ENCODE measurements at places on chromosomes 5 and 9.
A peak's percentile ranks its signal among the peaks of the same experiment; 100 is the strongest.

DNA sequence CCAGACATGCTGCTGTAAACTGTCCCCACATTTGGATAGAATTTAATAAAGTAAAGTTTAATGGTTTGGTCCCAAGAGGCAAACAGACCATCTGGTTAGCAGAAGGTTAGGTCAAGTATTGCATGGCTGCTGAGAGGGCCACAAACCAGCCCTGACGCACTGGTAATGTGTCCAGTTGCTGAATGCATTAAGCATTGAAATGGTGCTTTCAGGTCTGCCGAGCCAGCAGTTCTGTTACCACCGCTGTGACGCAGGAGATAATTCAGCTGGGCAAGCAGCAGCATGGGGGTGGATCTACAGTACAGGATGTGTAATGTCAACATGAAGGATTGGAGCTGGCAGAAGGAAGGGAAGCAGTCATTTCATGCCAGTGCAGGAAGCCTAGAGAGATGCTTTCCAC is 16.0 kb downstream of the ZNF462 start:
- no peak overlapping the region for H3K27ac ChIP-seq
- no peaks in the 10 kb centered on the region for H3K36me3 ChIP-seq
- H3K4me1 ChIP-seq, result peaks cover 13% of the 10 kb centered on the region
- no peak for DNase-seq
- no peak overlapping the region for H3K4me3 ChIP-seq

DNA sequence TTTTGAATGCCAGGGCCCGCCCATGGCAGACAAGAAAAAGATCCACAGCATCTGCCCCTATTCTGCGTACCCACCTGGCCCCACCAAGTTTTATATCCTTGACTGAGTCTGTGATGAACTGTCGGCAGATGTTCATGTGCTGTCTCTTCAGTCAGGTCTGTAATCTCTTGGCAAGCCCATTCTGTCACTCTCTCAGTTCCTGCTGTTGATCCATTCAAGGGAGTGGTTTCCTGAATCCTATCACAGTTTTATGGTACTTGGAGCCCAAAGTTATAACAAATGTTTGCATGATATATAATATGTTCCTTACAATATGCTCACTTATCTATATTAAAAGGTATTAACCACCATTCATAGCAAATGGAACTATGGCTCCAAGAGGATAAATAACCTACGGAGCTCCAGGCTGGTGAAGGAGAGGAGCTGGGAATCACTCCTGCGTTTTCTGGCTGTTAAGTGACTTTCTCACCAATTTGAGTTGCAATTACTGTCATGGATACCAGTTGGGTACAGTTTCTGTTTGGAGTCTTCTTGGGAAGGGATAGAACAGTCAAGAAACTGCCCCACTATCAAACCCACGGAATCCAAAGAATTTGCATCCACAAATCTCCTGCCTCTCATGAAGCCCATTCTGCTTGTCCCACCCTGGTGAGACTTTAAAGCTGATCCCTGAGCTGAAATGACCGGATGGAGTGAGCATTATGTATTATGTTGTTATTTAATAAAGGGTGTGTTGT is 103.4 kb upstream of the SPRY4 start:
- no peaks in the 10 kb centered on the region for H3K4me1 ChIP-seq
- no peak overlapping the region for H3K27ac ChIP-seq
- no peak overlapping the region for H3K4me3 ChIP-seq
- DNase-seq, result no peak

DNA sequence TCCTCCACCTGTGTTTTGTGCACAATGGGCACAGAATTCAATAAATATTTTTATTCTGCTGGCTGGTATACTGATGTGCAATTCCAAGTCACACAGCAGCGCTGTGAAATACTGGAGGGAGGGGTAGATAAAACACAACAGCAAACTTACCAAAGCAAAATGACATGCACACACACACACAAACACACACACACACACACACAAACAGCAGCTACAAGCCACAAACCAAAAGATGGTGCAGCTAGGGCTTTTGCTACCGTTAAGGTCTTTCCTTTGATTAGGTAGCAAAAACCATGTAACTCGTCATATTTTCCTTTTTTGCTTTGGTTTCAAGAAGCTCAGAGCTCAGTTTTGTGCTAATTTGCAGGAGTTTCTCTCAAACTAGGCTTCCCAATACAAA is 1.8 kb upstream of the TBCA start:
- no peak for DNase-seq
- no peak overlapping the region for H3K27ac ChIP-seq
- H3K4me3 ChIP-seq, result no peak overlapping the region
- no peaks in the 10 kb centered on the region for H3K27me3 ChIP-seq
- peaks cover 14% of the 10 kb centered on the region for H3K36me3 ChIP-seq

DNA sequence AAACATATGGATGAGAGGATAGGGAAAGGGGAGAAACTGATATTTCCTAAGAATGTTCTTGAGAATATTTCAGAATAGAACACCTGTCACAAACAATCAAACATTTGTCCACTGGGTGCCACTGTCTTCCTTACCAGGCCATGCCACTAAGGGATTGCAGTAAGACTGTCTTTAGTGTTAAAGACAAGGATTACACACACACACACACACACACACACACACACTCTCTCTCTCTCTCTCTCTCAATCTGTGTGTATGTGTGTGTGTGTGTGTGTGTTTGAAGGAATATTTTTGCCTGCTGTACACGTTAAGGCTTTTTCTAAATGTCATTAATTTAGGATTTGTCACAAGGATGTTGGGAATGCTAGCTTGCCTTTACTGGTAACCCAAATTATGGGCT is 54.4 kb downstream of the CCDC192 start:
- no peaks in the 10 kb centered on the region for H3K4me1 ChIP-seq
- H3K36me3 ChIP-seq, result no peaks in the 10 kb centered on the region
- H3K4me3 ChIP-seq, result no peak overlapping the region
- DNase-seq, result peak; percentile 47

- no peaks in the 10 kb centered on the region for H3K36me3 ChIP-seq
- H3K4me3 ChIP-seq, result no peak overlapping the region
- no peaks in the 10 kb centered on the region for H3K4me1 ChIP-seq
- DNase-seq, result no peak
- no peak overlapping the region for H3K27ac ChIP-seq
These were observed 3.6 kb downstream of the OR13C8 start for GRCh38 chr9:104572612-104573011.
